Lower lobe of right lung (tissue), 2 donors: ENCODE measurements at places on chromosomes 1 and 21. TPM values are rescaled to one million over a fixed set of nuclear protein-coding genes. Genes with fewer than 3 reads are reported as not detected.

CD2 gene
- total RNA-seq, result 9.8 TPM

- H3K36me3 ChIP-seq, result no peaks in the 10 kb centered on the region
- H3K4me3 ChIP-seq, result no peak overlapping the region
- H3K27ac ChIP-seq, result no peak overlapping the region
- no peaks in the 10 kb centered on the region for H3K4me1 ChIP-seq
Observed at GRCh38 chr1:17488995-17489767, 49.7 kb upstream of the RCC2 start.

GRCh38 chr1:97565886-97566285, 354.9 kb downstream of the DPYD start:
- H3K27me3 ChIP-seq, result no peaks in the 10 kb centered on the region
- DNase-seq, result no peak
- H3K36me3 ChIP-seq, result peaks cover 9% of the 10 kb centered on the region
- H3K4me3 ChIP-seq, result no peak overlapping the region
- no peaks in the 10 kb centered on the region for H3K4me1 ChIP-seq

- H3K4me1 ChIP-seq, result no peaks in the 10 kb centered on the region
- H3K27ac ChIP-seq, result no peak overlapping the region
- no peaks in the 10 kb centered on the region for H3K27me3 ChIP-seq
- no peak for DNase-seq
- peaks cover 38% of the 10 kb centered on the region for H3K36me3 ChIP-seq
- H3K4me3 ChIP-seq, result no peak overlapping the region
Observed at GRCh38 chr1:161824618-161825017, 58.5 kb downstream of the ATF6 start.

DNA sequence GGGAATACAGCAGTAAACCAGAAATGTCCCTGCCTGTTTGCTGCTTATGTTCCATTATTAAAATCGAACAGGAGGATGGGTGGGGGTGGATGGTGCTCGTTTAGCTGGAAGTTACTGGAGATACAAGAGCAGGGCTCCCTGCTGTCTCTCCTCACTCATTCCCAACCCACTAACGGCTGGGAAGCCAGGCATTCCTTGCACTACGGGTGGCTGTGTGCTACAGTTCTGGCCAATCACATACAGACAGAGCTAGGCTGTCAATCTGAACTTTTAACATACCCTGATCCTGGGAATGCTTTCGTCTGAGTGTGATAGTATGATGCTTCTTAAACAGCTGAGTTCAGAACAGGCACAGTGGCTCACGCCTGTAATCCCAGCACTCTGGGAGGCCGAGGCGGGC, 7.0 kb downstream of the SIPA1L2 start:
- H3K27ac ChIP-seq, result no peak overlapping the region
- H3K36me3 ChIP-seq, result no peaks in the 10 kb centered on the region
- no peak for DNase-seq
- peaks cover 68% of the 10 kb centered on the region for H3K4me1 ChIP-seq
- H3K27me3 ChIP-seq, result no peaks in the 10 kb centered on the region

DNA sequence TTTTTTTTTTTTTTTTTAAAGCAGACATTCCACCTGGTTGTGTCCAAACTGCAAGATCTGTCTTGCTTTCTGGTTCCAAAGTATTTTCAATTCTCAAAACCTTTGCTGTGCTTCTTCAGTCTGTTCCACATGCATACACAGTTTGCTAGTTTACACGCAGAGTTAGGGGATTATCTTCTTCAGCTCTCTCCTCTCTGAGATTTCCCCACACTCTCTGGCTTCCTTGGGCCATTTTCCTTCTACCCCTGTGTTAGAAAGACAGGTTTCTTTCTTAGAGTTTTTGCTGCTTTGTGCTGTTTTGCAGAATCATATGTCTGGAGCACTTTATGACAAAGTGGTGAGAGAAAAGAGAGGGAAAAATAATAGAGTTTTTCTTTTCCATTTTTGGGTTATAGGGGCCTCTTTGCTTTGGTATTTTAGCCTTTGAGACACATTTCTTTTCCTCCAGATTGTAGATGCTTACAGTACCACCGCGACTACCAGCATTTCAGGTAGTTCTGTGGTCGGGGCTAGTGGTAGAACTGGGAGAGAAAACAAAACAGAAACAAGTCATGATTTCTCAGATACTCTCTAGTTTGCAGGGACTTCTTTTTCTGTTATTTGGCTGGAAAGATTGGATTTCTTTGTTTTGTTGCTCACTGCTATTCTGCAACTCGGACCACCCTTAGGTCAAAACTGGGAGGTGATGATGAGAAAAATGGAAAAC, 66.3 kb downstream of the RABGAP1L start:
- H3K27me3 ChIP-seq, result no peaks in the 10 kb centered on the region
- H3K36me3 ChIP-seq, result peaks cover 8% of the 10 kb centered on the region
- no peaks in the 10 kb centered on the region for H3K4me1 ChIP-seq

DNA sequence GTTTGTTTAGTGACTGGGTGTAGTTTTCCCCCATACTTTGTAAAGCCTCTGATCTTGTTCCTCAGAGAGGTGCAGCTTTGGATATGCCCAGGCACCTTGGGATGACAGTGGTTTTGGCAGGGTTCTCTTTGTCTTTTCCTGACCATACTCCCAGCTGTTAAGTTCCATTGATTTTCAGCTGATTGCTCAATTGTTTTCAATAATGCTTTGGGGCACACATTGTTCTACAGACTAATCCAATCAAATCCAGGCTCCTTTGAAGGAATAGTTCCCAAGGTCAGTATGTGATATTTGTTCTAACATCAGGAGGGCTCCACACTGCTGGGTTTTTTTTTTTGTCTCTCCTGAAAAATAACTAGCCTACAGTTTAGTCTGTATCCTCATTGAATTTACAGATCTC, 24.8 kb downstream of the PPP2R5A start:
- peaks cover 22% of the 10 kb centered on the region for H3K4me1 ChIP-seq
- H3K4me3 ChIP-seq, result no peak overlapping the region
- DNase-seq, result no peak

DNA sequence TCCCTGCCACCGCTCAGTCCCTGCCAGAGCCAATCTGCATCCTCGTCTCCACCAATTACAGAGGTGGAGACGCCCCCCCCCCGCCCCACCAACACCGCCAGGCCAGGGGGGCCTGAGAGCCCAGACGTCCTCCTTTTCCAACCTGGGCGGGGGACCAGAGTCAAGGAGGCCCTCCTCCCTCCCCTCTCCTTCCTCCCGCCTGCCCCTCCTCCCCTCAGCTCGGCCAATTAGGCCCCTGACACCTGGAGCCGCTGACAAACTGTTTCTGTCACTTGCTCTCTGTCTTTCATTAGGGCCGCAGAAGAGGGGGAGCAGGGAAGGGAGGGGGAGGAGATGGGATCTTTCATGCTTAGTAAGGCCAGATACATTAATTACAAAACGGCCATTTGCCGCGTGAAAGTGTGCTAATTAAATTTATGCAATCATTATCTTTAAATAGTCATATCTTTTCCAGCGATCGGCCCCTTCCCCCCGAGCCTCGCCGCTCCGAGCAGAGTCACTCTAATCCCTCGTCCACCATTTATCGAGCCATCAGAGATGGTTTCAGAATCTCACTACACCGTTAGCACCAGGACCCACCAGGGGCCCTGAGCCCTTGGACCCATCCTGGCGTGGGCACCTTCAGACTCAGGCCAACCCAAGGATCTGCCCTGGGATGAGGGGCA, 94.7 kb downstream of the PAX7 start:
- H3K4me1 ChIP-seq, result no peaks in the 10 kb centered on the region
- DNase-seq, result no peak
- peaks cover 61% of the 10 kb centered on the region for H3K27me3 ChIP-seq
- no peak overlapping the region for H3K4me3 ChIP-seq

DNA sequence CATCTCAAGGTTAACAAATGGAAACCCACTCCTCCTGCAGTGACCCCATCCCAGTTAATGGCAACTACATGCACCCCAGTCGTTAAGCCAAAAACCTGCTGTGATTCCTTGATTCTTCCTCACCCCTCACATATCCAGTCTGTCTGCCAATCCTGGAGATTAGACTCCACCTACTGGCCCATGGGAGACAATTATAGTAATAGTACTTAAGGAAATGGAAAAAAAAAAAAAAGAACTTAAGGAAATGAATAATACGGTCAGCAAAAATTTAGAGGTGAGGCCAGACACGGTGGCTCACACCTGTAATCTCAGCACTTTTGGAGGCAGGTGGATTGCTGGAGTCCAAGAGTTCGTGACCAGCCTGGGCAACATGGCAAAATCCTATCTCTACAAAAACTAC, 7.0 kb downstream of the NOL9 start:
- no peak overlapping the region for H3K27ac ChIP-seq
- peaks cover 15% of the 10 kb centered on the region for H3K4me1 ChIP-seq
- H3K27me3 ChIP-seq, result no peaks in the 10 kb centered on the region
- peaks cover 87% of the 10 kb centered on the region for H3K36me3 ChIP-seq
- no peak overlapping the region for H3K4me3 ChIP-seq

DNA sequence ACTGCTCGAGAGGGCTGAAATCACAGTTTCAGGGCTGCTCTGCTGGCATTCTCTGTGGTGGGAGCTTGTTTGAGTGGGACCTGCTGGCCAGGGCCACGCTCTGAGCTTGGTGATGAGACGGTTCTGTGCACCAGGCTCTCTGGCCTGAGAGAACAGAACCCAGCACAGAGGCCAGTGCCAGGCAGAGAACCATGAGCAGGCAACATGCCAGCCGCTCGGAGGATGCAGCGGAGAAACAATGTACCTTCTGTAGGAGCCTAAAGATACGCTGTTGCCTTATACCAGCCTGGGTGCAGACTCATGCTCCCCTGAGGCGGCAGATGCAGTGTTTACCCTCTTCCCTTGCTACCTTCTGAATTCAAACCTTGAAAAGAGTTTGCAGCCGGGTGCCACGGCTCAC, 10.0 kb downstream of the C2CD2 start:
- H3K4me3 ChIP-seq, result no peak overlapping the region
- no peak for DNase-seq
- peaks cover 16% of the 10 kb centered on the region for H3K4me1 ChIP-seq
- H3K27me3 ChIP-seq, result no peaks in the 10 kb centered on the region

- peak within 1 kb of the TSS; percentile 71 for H3K27ac ChIP-seq
- H3K4me1 ChIP-seq, result peaks cover 16% of the 10 kb centered on the region
- peak; percentile 78 for DNase-seq
- H3K4me3 ChIP-seq, result peak within 1 kb of the TSS; percentile 93
- no peaks in the 10 kb centered on the region for H3K36me3 ChIP-seq
- no peaks in the 10 kb centered on the region for H3K27me3 ChIP-seq
Observed at GRCh38 chr1:115641762-115642167, at the start of gene VANGL1. Gene VANGL1 (plus strand): TSS chr1:115641970. CDS start chr1:115651414, 9,444 bp downstream.

RGS13 gene
- 5.0 TPM for total RNA-seq

FLG2 gene
- not detected for total RNA-seq

DNA sequence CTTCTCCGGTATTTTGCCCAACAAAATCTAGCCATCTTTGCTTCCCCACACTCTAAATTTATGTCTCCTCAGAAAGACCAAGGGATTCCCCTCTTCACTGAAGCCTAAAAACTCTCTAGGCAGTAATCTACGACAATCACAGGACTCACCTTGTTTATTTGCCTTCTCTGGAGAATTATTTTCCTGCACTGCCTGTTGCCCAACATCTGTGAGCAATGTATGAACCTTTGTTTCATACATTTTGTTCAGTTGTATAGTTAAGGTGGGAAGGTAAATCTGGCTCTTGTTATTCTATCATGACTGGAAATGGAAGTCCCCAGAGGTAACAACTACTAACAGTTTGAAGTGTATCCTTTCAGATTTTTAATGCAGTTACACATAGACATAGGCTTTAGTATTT, 2.2 kb downstream of the COPA start:
- H3K27me3 ChIP-seq, result no peaks in the 10 kb centered on the region
- H3K4me3 ChIP-seq, result no peak overlapping the region
- no peak for DNase-seq
- H3K36me3 ChIP-seq, result peaks cover 52% of the 10 kb centered on the region

DNA sequence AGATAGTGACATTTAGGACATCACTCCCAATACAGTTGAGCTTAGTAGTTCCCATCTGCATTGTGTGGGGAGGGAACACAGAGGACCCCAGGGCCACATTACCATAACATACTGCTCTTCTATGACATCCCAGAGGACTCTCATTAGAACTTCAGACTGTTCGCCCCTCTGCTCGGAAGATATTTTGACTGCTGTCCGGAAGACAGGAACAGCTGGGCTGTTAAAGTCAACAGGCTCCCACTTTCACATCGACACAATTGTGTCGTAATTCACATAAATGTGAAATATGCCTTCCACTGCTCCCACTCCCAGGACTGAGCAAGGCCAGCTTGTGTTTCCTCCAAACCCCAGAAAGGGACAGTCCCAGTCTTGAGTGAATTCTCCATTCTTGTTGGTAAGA, 158.4 kb downstream of the SEC16B start:
- H3K36me3 ChIP-seq, result no peaks in the 10 kb centered on the region
- no peak for DNase-seq
- H3K4me3 ChIP-seq, result no peak overlapping the region

GRCh38 chr1:31605908-31606427, 11.5 kb upstream of the HCRTR1 start:
- no peaks in the 10 kb centered on the region for H3K27me3 ChIP-seq
- H3K27ac ChIP-seq, result no peak overlapping the region
- no peak overlapping the region for H3K4me3 ChIP-seq
- H3K4me1 ChIP-seq, result no peaks in the 10 kb centered on the region

OR2L13 gene
- total RNA-seq, result not detected

TIE1 gene
- 48.5 TPM for total RNA-seq

GRCh38 chr1:206895325-206895724, 1.9 kb upstream of the IL24 start:
- peak overlapping the region; percentile 6 for H3K27ac ChIP-seq
- H3K4me3 ChIP-seq, result no peak overlapping the region
- H3K4me1 ChIP-seq, result peaks cover 37% of the 10 kb centered on the region
- DNase-seq, result no peak
- no peaks in the 10 kb centered on the region for H3K36me3 ChIP-seq
- H3K27me3 ChIP-seq, result no peaks in the 10 kb centered on the region

DNA sequence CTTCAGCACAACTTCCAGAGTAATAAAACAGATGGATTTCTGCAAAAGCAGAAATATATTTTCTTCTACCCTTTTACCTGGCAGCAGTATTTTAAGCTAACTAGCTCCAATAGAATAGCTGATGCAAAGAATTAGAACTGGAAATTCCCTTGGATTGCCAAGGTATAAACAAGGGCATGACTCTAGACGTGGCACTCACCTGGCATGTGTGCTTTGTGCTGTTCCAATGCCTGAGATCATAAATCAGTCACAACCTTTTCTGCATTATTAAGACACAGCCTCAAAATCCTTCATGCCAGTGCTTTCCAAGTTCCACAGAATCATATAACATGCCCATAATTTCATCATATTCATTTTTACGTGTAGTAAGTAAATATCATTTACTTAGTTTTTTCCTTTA, 1048.7 kb downstream of the ADGRL2 start:
- H3K4me1 ChIP-seq, result no peaks in the 10 kb centered on the region
- H3K36me3 ChIP-seq, result no peaks in the 10 kb centered on the region
- no peaks in the 10 kb centered on the region for H3K27me3 ChIP-seq
- no peak overlapping the region for H3K27ac ChIP-seq
- DNase-seq, result no peak

DNA sequence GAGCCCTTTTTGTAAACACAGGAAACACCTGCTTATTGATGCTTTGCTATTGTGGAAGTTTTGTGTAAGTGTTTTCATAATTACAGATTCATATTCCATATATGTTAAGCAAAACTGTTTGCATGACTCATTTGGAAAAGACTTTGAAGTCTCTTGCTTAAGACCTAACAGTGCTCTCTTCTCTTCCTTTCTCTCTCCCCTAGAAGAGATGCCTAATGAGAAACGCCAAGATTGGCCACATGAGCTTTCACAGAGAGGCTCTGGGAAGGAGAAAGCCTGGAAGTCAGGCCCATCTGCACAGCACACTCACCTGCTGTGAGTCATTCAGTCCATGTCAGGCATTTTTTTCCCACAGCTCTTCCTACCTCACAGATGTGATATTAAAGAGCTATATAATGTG, 101.6 kb upstream of the PALMD start:
- H3K4me3 ChIP-seq, result no peak overlapping the region
- no peaks in the 10 kb centered on the region for H3K36me3 ChIP-seq
- no peak for DNase-seq
- H3K27ac ChIP-seq, result no peak overlapping the region
- H3K4me1 ChIP-seq, result no peaks in the 10 kb centered on the region
